ENCODE measurements at places on chromosomes 12 and 14. TPM values are rescaled to one million over a fixed set of nuclear protein-coding genes. Genes with fewer than 3 reads are reported as not detected.

GRCh38 chr12:124299628-124300388 lies 4.9 kb downstream of the RFLNA start:
- DNase-seq: no peak

- DNase-seq: no peak
Measured at GRCh38 chr14:88490168-88490567, 64.6 kb downstream of the PTPN21 start.

GYS2 gene
- not detected for total RNA-seq

BDKRB2 gene
- total RNA-seq: 9.6 TPM

GRCh38 chr14:35855876-35856481 lies 29.8 kb downstream of the BRMS1L start:
- DNase-seq: no peak

- no peak for DNase-seq
Measured at GRCh38 chr14:94770815-94771157, 873 bp upstream of the GSC start.

DNA sequence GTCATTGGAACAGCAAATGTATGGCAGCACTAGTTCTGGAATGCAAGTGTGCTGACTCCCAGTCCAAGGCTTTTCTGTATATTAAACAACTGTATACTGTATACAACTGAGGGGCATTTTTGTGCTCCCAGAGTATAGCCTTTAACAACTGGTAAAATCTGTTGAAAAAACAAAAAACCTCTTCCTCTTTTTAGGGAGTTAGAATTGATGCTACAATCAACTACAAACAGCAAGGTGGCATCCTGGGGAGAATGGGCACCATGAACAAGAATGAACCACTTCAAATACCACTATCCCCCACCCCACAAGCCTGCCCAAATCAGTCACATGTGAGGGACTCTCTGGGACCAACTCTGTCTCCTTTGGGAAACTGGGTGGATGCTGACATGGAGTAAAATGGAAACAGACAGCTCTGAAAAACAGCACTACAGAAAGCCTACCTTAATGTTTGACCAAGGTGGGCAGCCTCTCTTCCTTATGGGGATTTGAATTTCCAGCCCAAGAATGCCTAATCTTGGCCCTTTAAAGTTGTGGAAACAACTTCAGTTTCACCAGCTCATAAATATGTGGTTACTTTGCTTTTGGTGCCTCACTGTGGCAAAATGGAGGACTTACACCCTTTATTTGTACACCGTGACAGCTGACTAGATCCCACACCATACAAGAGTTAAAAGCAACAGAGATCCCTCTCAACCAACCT lies 7.5 kb downstream of the VTI1B start:
- DNase-seq: peak; percentile 33

GPR132 gene
- 1.0 TPM for total RNA-seq

DNA sequence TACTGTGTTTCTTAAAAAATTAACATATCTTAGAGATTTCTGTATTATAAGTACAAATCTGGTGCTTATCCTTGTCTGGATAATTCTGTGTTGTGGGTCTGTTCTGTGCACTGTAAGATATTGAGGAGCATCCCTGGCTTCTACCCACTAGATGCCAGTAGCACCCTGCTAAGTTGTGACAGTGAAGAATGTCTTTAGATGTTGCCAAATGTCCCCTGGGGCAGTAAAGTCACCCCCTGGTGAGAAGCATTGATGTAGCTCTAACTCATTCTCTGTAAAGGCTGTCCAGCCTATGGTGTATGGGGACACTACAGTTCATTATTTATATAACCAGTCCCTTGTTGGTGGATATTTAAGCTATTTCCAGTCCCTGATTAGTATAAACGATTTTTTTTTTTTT lies 31.4 kb downstream of the MAP1LC3B2 start:
- no peak for DNase-seq

GRCh38 chr14:90892970-90893369 lies 76.7 kb upstream of the TTC7B start:
- DNase-seq: no peak

PCED1B gene
- total RNA-seq: 14.2 TPM

DNA sequence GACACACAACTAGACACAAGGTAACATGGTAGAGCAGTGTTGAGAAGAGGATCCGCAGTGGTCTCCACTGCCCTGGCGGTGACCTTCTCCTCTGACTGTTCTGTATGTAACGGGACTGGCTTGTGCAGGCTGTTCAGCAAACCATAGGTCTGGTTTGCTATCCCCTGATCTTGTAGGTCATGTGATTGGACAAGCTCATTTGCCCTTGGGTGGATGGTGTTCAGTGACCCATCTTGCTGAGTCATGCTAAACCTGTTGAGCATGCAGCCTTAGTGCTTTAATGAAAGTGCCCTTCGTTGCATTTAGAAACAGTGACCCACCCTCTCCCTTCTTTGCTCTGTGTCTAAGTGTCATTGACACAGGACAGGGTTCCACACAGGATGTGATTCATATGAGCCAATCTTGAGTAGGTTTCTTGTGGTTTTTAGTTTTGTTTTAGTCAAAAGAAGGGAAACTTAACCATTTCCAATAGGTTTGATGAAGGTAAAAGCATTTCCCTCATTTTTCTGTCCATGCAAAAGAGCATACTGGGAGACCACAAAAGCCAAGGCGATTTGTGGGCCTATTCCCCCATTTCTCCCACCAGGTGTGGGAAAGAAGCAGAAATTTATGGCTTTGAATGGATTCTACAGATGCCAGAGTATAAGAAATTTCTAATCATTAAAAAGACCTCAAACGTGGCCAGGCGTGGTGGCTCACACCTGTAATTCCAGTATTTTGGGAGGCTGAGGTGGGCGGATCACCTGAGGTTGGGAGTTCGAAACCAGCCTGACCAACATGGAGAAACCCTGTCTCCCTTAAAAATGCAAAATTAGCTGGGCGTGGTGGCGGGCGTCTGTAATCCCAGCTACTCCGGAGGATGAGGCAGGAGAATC lies 32.6 kb upstream of the HIF1A start:
- DNase-seq: peak; percentile 27

Data from body of pancreas (tissue), 4 donors.